ENCODE measurements at places on chromosomes 2 and 18.

- DNase-seq = peak; percentile 29
Observed at GRCh38 chr2:85888020-85888683, 638 bp downstream of the ST3GAL5 start.

DNA sequence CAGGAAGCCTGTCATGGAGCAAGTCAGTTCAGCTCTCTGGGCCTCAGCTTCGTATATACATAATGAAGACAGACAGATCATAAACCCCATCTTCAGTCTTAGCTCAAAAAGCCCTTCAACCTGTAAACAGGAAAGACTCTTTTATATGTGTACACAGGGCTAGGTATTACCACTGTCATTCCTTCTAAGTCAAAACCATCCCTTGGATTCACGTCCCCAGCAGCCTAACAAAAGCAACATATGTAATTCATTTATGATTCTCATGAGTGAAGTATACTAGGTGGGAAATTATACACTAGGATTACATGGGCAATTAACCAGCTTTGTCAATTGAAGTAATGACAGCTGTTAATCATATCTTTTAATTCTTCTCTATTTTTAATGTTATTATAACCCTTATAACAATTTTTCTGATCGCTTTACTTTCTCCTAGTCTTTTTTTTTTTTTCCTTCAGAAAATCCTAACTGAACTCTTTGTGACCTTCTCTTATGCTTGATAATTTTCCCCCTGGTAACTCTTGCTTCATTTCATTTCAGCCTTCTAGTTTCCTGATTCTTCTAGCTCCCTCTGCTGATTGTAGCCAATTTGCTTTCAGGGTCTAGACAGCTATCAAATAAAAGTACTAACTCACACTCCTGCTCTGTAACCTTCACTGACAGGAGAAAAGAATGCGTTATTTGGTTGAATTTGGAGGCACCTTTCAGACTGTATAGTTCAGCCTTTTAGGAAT lies 99.7 kb downstream of the RBM43 start:
- DNase-seq = peak; percentile 18

GRCh38 chr2:43340945-43341356 lies 114.5 kb upstream of the ZFP36L2 start:
- DNase-seq = peak; percentile 72

DNA sequence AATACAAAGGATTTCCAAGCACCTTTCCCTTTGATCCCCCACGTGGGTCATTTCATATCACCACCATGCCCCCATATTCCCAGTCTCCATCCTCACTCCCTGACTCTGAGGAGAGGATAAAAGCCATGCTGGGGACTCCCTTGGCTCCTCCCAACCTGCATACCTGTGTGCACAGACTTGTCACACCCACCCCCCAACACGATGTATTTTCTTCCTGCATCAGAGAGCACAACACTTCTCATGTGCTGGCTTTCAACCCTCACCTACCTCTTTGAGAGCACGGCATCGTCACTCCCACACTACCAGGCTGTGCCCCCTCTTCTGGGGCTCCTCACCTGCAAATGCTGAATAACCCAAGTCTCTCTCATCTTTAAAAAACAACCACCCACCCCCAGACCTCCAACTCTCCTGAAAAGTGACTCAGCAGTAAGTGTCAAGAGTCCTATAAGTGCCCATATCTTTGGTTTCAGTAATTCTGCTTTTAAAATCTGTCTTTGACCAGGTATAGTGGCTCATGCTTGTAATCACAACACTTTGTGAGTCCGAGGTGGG lies 53.1 kb downstream of the AP1S3 start:
- no peak for DNase-seq

Data from EL (cell line).